ENCODE measurements at places on chromosomes 5 and 9.

- no peak overlapping the region for H3K27ac ChIP-seq
- H3K27me3 ChIP-seq = no peaks in the 10 kb centered on the region
- DNase-seq = no peak
- H3K4me3 ChIP-seq = no peak overlapping the region
- no peaks in the 10 kb centered on the region for H3K4me1 ChIP-seq
These were observed 210.8 kb upstream of the SMARCA2 start for GRCh38 chr9:1804128-1804865.

DNA sequence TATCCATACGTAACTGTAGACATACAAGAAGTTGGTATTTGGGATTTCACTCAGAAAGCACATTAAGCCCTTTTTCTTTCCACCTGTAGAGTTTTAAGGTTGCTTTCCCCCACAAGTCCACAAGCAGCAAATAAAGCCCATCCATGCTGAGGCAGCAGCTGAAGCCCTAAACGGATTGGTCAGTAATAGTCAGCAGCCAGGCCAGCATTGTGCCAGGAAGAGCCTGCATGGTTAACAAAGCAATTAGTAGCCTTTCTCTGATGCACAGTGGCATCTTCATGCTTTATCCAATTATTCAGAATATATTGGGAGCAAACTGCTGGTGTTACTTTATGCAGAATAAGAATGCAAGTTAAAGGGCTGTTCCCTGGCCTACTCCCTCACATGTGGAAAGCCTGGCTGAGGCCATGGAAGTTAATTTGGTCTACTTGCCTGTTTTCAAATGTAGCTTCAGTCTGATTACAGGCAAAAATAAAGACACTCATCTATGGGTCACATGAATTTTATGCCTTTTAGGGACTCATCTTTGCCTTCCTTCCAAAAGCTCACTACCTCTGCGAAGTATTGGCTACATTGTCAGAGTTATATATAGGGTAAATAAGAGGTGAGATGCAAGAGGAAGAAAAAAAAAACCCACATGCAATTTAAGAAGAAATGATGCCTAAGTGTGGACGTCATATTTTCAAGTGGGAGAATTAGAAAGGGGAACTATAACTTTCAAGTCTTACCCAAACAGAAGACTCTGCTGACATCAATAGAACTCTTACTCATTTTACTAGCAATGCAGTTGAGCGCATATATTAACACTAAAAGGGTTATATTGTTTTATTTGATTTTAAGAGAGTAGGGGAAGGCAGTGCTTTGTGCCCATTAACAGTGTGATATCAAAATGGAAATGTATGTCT lies 15.9 kb downstream of the EBF1 start:
- no peak overlapping the region for H3K4me3 ChIP-seq
- H3K4me1 ChIP-seq = no peaks in the 10 kb centered on the region
- H3K36me3 ChIP-seq = no peaks in the 10 kb centered on the region
- peaks cover 8% of the 10 kb centered on the region for H3K27me3 ChIP-seq
- H3K27ac ChIP-seq = no peak overlapping the region

GRCh38 chr5:44048276-44048984 lies 340.8 kb downstream of the FGF10 start:
- no peak overlapping the region for H3K4me3 ChIP-seq
- DNase-seq = no peak
- peaks cover 2% of the 10 kb centered on the region for H3K27me3 ChIP-seq
- H3K27ac ChIP-seq = no peak overlapping the region
- no peaks in the 10 kb centered on the region for H3K4me1 ChIP-seq
- H3K36me3 ChIP-seq = no peaks in the 10 kb centered on the region

- no peak overlapping the region for H3K4me3 ChIP-seq
- H3K4me1 ChIP-seq = no peaks in the 10 kb centered on the region
- DNase-seq = no peak
- H3K36me3 ChIP-seq = no peaks in the 10 kb centered on the region
- peaks cover 5% of the 10 kb centered on the region for H3K27me3 ChIP-seq
These were observed 437.8 kb downstream of the PLK2 start for GRCh38 chr5:58022055-58022454.

DNA sequence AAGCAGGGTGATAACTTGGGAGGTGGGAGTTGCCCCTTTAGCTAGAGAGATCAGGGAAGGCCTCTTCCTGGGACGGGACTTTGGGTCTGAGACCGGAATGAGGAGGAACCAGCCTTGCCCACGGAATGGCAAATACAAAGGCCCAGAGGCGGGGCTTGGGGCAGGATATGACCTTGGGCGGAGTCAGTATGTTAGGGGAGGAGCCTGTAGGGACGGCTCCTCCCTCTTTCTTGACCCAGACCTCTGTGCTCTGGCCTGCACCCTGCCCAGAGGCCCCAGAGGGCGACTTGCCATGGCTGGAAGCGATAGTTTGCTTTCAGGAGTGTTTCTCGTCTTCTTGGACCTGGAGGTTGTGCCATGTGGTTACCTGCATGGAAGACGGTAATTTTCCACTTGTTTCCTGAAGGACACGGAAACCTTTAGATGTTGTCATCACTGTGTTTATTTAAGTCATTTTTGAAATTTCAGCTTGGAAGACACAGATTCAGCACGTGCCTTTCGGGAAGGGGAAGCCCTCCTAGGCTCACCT lies 85.6 kb downstream of the DAB2IP start:
- H3K4me3 ChIP-seq = peak overlapping the region; percentile 43
- DNase-seq = no peak
- H3K36me3 ChIP-seq = no peaks in the 10 kb centered on the region

DNA sequence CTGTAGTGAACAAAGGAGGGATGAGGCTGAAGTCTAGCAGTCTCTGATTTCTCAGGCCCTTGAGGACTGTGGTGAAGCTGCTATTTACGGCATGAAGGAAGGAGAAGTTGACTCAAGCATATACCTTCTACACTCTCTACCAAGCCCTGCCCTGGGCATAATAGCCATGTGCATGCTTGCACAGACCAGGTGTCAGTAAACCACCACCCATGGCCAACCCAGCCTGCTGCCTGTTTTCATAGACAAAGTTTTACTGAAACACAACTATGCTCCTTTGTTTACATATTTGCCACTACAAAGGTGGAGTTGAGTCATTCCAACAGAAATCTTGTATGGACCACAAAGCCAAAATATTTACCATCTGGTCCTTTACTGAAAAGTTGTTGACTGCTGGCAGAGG lies 126.9 kb downstream of the PAPPA start:
- no peak overlapping the region for H3K27ac ChIP-seq
- H3K4me3 ChIP-seq = no peak overlapping the region
- DNase-seq = no peak

GRCh38 chr9:93682155-93682968 lies 106.0 kb downstream of the PHF2 start:
- DNase-seq = peak; percentile 39
- H3K4me1 ChIP-seq = no peaks in the 10 kb centered on the region
- H3K4me3 ChIP-seq = no peak overlapping the region
- H3K36me3 ChIP-seq = no peaks in the 10 kb centered on the region
- H3K27me3 ChIP-seq = peaks cover 9% of the 10 kb centered on the region

DNA sequence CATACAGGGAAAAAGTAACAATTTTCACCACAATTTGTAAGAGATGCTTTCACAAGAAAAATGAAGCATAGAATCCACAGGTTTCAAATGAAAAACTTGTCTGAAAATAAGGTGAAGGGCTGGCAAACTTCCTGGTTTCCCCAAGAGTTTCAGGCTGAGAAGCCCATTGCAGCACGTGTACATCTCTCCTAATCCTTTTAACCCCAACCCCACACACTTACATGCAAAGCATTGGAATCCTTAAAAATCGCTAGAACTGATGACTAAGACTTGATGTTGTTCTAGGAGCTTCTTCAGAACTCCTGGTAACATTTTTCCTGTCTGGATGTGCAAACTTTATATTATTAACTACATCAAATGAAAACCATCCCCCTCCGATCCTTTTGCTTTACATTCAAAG lies 317.8 kb upstream of the RGMB start:
- no peak for DNase-seq
- H3K4me3 ChIP-seq = no peak overlapping the region
- no peaks in the 10 kb centered on the region for H3K4me1 ChIP-seq

- H3K4me1 ChIP-seq = no peaks in the 10 kb centered on the region
- no peak for DNase-seq
- H3K36me3 ChIP-seq = peaks cover 2% of the 10 kb centered on the region
- no peak overlapping the region for H3K27ac ChIP-seq
- peaks cover 10% of the 10 kb centered on the region for H3K27me3 ChIP-seq
These were observed 34.8 kb upstream of the FAM120A start for GRCh38 chr9:93416530-93417235.

DNA sequence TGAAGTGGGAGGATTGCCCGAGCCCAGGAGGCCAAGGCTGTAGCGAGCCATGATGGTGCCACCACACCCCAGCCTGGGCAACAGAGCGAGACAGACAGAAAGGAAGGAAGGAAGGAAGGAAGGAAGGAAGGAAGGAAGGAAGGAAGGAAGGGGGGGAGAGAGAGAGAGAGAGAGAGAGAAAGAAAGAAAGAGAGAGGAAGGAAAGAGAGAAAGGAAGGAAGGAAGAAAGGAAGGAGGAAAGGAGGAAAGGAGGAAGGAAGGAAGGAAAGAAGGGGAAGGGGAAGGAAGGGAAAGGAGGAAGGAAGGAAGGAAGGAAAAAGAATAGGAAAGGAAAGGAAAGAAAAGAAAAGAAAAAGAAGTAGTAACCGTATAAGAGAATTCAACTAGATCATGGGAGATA lies 20.8 kb upstream of the LHFPL2 start:
- no peaks in the 10 kb centered on the region for H3K36me3 ChIP-seq
- H3K27me3 ChIP-seq = peaks cover 8% of the 10 kb centered on the region
- DNase-seq = no peak
- H3K27ac ChIP-seq = no peak overlapping the region
- no peak overlapping the region for H3K4me3 ChIP-seq
- H3K4me1 ChIP-seq = no peaks in the 10 kb centered on the region

DNA sequence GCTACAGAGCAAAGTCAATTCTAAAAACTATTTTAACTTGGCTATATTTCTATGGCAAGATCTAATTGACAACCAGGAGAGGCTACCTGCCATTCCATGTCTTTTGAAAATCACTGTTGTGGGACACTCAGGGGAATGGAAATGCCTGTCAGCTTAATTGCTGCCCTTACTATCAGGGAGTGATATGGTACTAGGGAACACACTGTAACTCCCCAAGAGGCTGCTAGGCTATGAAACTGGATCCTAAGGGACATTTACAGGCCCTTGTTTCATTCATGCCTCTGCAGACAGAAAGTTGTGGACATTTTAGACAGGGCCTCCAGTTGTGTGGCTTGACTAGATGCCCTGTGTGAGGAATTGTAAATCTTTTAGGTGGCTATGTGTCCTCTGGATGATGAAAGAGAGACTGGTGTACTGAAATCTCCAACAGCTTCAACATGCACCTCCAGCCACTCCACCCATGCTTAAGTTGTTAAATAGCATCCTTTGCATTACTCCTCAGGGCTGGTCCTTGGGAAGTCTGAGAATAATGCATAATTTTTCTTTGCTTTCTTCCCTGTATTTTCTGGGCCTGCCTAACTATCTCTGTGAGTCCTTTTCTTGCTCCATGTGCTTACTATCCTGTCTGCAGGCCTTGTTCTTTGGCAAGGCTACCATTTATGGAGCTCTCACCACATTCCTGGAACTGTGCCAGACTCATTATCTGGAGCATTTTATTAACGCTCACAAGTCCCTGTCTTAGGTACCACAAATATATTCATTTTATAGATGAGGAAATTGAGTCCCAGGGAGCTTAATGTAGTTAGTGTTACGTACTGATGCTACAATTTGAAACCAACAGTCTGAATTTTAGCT lies 3.2 kb downstream of the MROH2B start:
- no peak for DNase-seq
- no peak overlapping the region for H3K27ac ChIP-seq
- H3K27me3 ChIP-seq = no peaks in the 10 kb centered on the region
- no peak overlapping the region for H3K4me3 ChIP-seq

DNA sequence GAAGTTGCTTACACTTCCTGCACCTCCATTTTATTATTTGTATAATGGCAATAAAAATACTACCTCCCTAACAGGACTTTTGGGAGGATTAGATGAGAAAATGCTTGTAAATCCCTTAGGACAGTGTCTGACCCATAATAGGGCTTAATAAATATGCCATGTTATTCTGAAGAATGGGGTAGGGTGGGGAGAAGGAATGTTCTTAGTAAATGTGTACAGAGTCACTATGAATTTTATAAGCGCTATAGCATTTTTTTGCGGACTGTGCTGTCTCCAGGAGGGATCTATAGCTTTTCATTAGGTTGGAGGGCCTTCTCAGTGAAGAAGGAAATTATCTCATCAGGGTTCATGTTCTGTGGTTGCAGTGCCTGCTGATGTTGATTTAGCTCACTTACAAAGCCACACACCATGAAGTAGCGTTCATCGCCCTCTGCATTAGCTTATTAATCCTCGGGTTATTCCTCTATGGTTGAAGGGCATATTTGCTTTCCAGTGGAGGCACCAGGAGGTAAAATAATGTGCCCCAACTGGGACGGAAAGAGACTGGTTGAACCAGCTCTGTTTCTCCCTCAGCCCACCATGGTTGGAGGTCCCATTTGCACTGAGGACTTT lies 497.1 kb downstream of the ARHGEF28 start:
- no peak overlapping the region for H3K27ac ChIP-seq
- no peak overlapping the region for H3K4me3 ChIP-seq
- no peak for DNase-seq

DNA sequence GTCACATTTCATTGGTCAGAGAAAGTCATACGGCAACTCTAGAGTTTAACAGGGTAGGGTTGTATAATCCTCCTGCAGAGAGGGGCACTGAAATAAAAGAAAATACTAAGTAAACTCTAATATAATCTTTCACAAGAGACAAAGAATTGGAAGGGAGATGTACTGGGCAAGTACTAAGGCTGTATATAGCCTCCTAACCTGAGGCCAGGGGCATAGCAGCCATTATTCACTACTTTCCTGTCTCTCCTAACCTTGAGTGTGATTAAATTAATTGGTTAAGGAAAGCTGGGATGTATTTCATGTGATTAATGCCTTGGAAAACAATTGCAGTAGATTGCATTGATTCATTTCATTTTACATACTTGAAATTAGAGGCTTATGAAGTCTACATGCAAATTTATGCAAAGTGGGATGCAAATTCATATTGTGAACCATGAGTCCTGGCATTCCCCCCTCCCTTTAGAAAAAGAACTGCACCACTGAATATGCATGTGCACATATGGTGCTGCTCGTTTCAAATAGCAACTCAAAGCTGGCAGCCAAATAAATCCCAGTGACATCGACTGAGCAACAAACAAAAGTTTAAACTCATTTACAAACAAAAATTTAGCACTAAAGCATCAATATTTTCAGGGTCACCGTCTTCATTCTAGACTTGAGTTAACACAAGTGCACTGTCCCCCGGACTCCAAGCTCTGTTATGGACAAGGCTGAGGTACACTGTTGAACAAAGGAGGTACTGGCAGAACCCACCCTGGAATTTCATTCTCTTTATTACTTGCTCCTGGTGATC lies 70.0 kb downstream of the DMAC1 start:
- H3K4me3 ChIP-seq = no peak overlapping the region
- DNase-seq = no peak
- no peak overlapping the region for H3K27ac ChIP-seq
- H3K27me3 ChIP-seq = no peaks in the 10 kb centered on the region
